Stimulated activated CD8-positive, alpha-beta memory T cell treated with anti-CD3 and anti-CD28 coated beads, Interleukin-7, amount 100 ng/mL, for 48 hours (primary cell): ENCODE measurements at places on chromosomes 1 and 21.

- DNase-seq = no peak
These were observed 56.8 kb downstream of the KCNAB2 start for GRCh38 chr1:6102532-6102845.

GRCh38 chr1:114558544-114558943 lies 22.9 kb downstream of the BCAS2 start:
- no peak for DNase-seq

GRCh38 chr1:77582905-77583304 lies 99.6 kb downstream of the ZZZ3 start:
- DNase-seq = no peak

DNA sequence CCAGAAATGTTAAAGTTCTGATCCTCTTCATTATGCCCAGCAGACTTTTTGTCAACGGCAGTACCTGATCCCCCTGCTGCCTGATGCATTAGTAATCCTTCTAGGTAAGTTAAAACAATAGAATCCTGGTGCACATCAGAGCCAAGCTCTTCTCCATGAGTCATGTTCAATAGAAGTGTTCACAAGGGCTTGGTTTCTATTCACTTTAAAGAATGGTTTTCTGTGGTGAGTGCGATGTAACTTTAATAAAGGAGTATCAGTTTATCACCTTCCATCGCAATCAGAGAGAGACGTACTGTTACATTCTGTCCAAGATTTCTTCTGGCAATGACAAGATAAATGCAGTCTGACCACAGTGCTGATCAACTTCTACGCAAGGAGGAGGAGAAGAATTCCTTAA lies 96.8 kb downstream of the NRIP1 start:
- no peak for DNase-seq

GRCh38 chr1:43468414-43468813 lies 14.7 kb upstream of the HYI start:
- DNase-seq = no peak

GRCh38 chr1:119079881-119080280 lies 60.6 kb downstream of the WARS2 start:
- no peak for DNase-seq

DNA sequence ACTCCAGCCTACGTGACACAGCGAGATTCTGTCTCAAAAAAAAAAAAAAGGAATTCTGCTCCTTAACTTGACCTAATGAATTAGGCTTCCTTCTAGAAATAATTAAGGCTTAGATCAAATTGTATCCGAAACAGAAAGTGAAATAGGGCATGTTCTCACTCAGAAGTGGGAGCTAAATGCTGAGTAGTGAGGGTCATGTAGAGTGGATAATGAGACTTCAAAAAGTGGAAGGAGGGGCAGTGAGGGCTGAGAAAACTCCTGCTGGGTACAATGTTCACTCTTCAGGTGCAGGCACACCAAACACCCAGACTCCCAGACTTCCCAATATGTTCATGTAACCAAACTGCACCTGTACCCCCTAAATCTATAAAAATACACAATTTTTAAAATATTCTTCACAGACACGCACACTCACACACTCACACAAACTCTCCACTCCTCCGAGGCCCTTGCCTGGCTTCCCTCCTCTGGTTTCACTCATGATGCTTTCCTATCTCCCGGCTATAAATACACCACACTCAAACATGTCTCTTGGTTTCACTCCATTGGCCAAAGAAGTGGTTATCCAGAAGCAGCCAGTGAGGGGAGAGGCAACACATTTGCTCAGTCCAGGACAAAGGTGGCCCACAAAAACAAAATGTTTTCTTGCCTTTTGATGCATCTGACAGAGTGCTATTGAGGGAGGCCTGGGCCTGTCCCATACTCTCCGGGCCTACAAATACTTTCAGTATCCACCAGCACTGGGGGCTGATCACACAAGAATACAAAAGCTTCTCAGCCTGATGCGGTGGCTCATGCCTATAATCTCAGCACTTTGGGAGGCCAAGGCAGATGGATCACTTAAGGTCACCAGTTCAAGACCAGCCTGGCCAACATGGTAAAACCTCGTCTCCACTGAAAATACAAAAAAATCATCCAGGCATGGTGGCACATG lies 249.2 kb downstream of the TOMM20 start:
- no peak for DNase-seq

- no peak for DNase-seq
These were observed 187.4 kb upstream of the KCNK2 start for GRCh38 chr1:214895011-214895600.

DNA sequence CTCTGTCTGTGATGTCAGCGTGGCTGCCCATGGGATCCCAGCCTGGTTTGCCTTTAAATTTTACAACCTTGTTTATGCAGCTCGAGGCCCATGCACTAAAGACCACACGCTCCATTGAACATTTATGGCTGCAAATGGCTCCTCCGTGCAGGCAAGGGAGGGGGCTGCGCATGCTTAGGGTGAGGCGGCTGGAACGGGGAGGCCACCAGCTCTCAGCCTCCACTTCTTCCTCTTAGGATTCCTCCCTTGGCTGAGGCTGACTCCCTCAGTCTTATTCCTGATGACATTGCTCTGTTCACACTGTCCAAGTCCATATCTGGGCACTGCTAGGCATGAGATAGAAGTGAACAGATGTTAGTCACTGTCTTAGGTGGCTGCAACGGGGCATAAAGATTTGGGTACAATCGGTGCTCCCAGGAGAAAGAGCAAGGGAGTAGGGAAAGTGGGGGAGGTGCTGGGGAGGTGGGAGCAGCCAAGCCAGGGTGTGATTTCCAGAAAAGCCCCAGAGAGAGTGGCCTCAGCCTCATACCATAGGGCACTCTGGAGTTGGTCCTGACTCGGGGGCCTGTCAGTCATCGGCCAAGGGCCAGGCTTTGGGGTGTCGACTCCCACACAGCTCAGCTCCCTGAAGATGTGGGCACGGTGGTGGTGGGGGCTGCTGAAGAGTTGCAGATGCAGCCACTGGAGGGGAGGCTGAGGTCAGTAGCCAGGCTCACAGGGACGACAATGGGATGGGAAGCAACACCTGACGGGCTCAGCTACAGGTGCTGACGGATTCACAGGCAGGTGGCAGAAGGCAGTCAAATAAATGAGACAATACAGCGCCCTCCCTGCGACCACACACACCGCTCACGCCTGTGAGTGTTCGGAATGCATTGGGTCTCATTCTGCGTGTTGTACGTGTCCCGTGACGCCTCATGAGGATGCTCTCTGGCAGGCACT lies 37.3 kb upstream of the ACTL8 start:
- DNase-seq = no peak

GRCh38 chr1:177800400-177801088 lies 169.3 kb downstream of the SEC16B start:
- no peak for DNase-seq

DNA sequence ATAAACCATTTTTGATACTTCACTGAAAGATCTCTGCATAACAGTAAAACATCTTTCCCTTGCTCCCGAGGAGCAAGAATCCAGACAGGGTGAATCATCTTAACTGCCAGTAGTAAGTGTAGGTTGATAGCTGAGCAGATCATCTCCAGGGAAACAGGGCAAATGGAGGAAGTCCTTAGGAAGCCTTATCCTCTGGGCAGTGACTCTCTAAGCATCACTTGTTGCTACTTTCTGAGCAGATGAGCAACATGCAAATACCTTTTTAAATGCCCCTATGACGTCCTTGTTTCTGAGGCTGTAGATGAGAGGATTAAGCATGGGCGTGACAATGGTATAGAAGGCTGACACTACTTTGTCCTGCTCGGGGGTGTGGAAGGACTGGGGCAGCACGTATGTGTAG lies 8.9 kb downstream of the OR2T11 start:
- no peak for DNase-seq

DNA sequence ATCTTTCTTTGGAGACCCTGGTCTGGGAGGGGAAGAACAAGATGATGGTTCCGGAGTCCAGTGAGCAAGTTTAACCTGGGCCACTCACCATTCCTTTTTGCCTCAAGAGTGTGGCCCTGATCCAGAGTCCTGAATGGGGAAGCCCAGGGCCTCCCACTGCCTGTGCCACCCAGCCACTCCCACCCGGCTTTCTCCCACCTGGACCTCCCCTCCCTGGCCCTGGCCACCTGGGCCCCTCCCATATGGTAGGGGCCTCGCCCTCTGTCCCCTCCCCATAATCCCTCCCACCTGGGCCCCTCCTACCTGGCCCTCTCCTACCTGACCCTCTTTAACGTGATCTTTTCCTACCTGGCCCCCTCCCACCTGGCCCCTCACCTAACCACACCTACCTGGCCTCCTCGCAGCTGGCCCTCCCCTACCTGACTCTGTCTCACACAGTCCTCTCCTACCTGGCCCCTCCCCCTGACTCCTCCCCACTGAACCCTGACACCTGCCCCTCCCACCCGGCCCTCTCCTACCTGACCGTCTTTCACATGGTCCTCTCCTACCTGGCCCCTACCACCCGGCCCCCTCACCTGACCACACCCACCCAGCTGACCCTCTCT lies 220.7 kb upstream of the VAMP3 start:
- DNase-seq = no peak

DNA sequence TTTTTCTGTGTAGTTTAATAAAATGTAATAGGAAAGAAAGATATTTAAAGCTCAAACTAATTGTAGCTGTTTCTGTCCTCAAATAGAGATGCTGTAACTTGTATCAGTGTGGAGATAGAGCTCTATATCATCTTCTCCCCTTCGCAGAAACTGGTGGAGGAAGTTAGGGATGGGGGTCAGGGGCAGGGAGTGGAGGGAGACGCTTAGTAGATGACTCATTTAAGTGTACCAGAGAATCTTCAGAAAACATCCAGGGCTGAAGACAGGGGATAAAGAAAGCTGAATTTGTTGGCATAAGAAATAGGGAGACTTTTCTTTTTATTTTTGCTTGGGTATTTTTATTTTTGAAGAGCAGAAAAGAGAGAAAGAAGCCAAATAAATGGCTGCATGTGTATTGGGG lies 282.6 kb upstream of the DPYD start:
- DNase-seq = no peak

DNA sequence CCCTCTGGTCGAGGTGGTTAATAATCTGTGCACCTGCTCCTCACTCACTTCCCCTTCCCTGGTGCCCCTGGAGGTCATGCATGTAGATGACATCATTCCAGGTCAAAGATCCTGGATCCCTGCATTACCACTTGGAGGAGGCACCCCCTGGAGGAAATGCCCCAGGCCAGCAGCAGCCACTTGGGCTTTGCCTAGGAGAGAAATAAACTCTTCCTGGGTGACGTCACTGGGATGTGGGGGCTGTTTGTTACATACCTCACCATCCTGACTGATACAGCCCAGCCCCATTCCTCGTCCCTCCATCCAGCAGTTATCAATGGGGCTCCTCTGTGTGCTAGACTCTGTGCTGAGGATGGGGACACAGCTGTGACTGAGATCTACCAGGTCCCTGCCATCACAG lies 433.6 kb downstream of the PTPRU start:
- DNase-seq = no peak

DNA sequence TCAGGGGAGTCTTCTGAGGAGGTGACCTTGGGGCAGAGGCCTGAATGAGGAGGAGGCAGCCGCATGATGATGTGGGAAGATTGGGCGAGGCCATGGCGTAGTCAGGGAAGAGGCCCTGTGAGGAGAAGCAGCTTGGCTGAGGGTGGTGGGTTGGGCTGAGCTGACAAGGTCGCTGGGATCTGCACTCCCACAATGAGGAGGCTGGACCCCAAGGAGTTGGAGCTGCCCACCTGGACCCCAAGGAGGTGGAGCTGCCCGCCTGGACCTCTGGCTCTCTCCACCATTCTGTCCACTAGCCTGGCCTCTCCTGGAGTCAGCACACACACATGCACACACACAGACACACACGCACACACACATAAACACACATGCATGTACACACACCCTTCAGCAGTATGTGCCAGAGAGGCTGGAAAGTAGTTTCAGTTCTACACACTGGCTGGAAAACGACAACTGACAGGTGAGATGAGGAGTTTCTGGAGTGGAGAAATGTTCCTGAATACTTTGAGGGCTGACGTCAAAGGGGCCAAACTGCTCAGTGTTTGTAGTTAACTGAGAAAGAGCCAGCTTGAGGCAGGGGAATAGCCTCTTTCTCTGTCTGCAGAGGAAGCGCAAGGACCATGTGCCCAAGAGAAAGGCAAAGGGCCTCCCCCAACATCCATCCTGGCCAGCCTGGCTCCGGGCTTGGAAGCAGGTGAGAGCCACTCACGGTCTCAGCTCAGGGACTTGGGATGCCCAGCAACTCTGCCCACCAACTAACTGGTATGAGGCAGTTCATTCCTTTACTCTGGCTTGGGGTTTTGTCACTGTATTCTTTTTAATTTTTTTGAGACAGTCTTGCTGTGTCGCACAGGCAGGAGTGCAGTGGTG lies 7.1 kb downstream of the SMPDL3B start:
- no peak for DNase-seq

DNA sequence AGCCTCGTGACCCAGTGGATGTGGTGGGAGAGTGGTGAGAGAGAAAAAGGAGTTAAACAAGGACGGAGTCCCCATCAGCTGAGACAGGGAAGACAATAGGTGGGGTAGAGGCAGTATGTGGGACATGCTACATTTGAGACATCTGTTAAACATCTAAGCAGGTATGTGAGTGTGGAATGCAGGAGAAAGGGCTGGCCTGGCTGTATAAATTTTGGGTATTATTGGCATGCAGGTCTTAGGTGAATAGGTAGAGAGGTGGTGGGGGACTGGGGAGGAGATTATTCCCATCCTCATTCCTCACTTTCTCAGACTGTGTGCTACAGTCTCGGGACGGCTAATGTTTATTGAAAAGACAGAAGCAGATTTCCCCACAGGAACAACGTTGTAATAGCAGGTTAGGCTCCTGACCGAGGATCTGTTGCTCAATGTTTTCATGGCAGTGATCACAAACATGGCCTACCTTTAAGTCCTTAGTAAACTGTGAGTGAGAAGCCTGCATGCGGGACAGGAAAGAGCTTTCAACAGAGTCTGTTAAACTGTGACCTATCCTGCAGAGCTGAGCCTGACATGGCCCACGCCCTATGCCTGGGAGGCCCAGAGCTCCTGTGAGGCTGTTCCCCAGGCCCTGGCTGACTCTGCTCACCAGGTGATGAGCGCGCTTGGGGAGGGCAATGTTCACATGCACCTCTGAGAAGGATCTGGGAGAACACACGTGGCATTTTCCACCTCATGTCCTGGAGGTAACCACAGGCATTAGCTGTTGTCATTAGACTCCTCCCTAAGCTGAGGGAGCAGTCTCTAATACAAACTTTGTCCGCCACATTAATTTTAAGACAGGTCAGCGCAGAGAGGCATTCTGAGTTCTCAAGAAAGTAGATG lies 16.5 kb downstream of the VSIG8 start:
- no peak for DNase-seq

DNA sequence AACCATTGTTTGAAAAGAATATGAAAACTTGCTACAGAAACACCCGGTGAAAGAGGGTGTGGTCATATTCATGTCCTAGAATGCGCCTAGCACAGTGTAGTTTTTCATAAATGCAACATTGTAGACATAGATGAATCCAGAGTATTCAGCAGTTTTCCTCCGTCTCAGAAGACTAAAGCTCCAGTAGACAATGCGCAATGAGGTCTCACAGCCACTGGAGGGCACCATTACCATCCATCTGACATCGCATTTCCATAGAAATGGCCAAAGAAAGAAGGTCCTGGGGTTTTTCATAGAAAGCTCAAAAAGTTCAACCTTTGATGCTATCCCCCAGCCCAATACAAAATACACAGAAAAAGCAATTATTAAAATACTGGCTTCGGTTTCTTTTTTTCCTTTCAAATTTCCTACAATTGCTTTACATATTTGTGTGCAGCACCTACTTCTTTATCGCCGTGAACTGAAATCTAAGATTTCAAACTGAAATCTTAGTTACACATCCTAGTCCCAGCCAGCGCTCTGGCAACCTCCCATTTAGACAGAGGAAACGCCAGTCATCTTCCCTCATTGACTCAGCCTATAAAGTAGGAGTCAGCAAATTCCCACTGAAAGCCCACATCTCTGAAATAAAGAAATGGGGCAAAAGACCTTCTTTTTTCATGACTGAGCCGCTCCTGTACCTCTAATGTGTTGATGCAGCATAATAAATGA lies 3.9 kb upstream of the CD58 start:
- no peak for DNase-seq
